NAMALWA (cell line): ENCODE measurements at places on chromosomes 2 and 18.
A peak's percentile ranks its signal among the peaks of the same experiment; 100 is the strongest.

DNA sequence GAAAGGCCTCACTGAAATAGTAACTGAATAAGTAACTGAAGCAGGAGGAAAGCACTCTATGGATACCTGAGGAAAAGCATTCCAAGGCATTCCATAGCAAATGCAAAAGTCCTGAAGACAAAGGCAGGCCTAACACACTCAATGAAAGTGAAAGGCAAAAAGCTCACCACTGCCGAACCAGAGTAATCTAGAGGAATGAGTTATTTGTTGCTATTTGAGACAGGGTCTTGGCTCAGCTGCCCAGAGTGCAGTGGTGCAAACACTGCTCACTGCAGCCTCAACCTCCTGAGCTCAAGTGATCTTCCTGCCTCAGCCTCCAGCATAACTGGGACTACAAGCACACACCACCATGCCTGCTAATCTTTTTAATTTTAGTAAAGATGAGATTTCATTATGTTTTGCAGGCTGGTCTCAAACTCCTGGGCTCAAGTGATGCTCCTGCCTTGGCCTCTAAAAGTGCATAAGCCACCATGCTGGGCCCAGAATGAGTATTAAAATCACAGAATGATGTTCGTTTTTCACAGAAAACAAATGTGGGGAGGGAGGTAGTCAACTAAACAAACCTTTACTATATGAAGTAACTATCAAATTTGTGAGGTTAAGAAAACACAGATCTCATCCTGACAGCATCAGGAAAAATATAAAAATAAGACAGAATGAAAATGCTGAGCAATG is 17.9 kb downstream of the PIAS2 start:
- DNase-seq = peak; percentile 17

GRCh38 chr2:71669628-71670429 is 216.5 kb downstream of the DYSF start:
- DNase-seq = no peak

DNA sequence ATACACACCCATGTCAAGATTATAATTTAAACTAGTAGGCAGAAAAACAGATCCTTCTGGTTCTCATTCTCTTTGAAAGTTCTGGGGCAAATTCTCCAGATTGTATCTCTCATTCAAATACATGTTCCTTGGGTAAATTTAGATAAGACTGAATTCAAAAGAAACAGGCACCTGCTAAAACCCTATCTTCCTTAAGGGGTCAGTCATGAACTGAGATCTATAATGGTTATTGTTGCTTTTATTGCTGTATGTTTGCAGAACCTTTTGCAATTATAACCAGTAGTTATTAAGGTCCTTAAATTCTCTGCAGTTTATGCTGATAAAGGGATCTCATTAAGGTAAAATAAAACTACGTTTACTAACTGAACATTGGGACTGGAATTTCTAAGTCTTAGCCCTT is 83.5 kb downstream of the MYO5B start:
- DNase-seq = peak; percentile 24

DNA sequence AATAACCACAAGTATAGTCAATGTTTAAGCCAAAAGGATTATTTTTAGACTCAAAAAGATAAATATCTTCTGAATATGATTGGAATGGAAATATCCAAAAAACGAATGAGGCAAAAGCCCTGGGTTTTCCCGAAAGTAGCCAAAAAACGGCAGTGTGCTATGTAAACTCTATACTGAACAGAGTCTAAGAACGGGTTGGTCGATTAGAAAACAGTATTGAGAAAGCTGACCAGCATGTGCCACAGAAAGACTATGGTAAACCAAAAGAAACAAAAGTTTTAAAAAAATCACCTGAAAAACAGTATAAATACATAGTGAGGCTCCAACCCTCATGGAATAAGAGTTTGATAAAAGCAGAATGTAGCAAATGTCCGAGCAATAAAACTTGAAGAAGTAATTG is 92.0 kb upstream of the DLGAP1 start:
- DNase-seq = no peak

GRCh38 chr2:212894026-212894425 is 257.4 kb downstream of the IKZF2 start:
- DNase-seq = no peak

GRCh38 chr18:62245699-62246098 is 58.6 kb downstream of the RELCH start:
- peak; percentile 29 for DNase-seq

- no peak for DNase-seq
Observed at GRCh38 chr2:152098496-152099366, at the start of gene CACNB4. Gene CACNB4 (minus strand): TSS chr2:152099044.

- DNase-seq = no peak
Observed at GRCh38 chr2:111716905-111717775, 166.9 kb downstream of the ANAPC1 start.

DNA sequence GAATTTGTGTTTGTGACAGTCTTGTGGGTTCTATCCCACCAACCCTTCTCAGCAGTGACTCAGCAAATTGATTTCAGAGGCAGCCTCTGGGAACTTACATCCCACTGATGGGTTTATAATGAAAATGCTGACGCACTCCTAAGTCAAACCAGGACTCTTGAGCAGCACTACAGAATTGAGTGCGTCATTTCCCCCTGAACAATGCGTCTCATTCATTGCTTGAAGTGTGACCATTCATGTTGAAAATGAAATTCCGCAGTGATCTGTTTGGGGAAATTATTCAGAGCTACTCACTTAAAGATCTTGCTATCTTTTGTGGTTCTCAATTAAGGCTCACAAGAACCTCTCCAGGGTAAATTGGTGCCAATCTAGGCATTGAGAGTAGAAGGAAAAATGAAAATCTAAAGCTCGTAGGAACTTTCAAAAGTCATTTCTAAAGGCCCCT is 417.7 kb upstream of the SLC14A2 start:
- DNase-seq = no peak

DNA sequence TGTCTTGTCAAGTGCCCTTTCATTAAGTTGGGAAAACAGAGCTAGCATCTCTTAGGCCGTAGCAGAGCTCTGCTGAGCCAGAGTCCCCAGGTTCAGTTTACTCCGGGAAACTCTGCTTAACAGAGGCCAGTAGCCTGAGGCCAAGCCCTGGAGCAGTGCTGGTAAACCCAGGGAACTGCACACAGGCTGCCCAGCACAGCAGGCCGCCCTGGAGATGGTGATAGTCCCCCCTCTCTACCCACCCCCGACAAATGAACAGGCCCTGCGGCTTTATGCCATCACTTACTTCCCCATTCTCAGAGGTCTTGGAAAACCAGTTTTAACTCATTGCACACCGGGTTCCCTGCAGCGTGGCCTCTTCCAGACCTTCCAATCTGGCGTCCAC is 3.5 kb downstream of the CNNM4 start:
- DNase-seq = no peak

DNA sequence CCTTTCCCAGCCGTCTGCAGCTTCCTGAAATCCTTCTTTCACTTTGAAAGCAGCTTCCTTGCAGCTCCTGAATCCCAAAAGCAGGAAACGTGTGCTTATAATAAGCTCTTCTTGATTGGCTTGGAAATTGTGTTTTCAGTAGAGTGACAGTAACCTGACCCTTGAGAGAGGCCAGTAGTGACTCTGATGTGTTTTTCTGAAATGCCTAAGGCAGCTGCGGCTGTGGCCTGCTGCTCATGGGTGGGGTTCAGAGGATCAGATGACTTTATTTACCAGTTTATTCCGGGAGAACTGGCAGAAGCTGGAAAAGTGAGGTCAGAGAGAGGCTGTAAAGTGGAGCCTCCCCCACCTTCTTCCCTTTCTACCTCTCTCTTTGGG is 31.9 kb upstream of the RPIA start:
- no peak for DNase-seq

GRCh38 chr2:129713337-129713736 is 266.1 kb upstream of the RAB6C start:
- no peak for DNase-seq

- peak; percentile 33 for DNase-seq
Observed at GRCh38 chr2:151878655-151879563, 50.7 kb upstream of the ARL5A start.

GRCh38 chr2:197235711-197236110 is 74.9 kb downstream of the ANKRD44 start:
- DNase-seq = no peak

GRCh38 chr2:159758239-159758638 is 39.8 kb downstream of the CD302 start:
- no peak for DNase-seq

DNA sequence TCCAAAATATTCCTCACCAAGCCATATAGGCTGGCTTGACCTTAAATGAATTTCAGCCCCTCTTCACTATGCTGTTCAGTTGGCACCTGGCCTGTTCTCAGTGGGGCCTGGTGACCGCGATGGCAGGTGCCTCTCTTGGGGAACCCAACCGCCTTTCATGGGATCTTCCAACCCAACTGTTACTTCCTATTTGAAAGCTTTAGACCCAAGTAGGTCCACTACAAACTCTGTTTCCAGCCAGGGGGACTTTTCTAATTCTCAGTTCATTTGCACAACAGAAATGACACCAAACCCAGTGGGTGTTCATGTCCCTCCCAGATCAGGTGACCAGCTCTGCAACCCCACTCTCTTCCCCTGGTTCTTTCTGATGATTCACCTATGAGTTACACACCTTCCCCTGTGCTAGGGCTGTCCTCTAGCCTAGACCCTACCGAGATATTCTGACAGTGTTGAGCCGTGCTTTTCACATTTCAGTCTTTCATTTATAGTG is 35.6 kb upstream of the NDUFV2 start:
- peak; percentile 37 for DNase-seq

DNA sequence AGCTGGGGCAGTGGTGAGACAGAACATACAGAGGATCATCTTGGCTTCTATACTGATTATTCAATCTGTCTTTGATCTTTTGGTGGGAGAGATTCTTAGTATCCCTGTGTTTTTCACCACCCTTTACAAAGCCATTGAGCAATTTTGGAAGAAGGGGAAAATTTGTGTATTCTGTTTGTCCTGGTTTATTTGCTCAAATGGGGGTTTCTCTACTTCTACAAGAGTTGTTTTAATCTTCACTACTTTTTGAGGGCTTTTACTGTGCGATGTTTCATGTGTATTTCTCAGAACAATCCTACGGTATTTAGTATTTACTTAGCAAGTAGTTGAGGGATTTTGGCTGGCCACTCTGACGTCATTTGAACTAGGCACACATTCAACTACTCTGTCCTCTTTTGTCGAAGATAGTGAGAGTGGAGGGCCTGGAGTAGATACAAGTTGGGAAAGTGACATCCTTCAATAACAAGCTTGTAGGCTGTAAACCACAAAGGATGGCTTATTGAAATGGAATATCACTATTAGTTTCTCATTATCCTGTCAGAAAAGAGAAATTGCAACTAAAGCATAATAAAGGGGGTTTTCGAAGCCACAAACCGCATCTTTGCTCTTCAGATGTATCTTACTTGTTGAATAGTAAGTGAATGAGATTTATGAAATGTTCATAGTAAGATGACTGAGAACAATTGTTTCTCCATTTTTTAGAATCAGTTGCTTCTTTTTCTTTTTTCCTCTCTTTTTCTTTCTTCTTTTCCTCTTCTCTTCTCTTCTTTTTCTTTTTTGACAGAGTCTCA is 24.8 kb downstream of the FMNL2 start:
- no peak for DNase-seq

GRCh38 chr2:96869822-96870625 is at the start of gene SEMA4C:
Gene SEMA4C (minus strand): TSS chr2:96870080. CDS start chr2:96867886, 2,194 bp downstream.
- DNase-seq = no peak

GRCh38 chr18:35673682-35674081 is 92.1 kb downstream of the GALNT1 start:
- no peak for DNase-seq

DNA sequence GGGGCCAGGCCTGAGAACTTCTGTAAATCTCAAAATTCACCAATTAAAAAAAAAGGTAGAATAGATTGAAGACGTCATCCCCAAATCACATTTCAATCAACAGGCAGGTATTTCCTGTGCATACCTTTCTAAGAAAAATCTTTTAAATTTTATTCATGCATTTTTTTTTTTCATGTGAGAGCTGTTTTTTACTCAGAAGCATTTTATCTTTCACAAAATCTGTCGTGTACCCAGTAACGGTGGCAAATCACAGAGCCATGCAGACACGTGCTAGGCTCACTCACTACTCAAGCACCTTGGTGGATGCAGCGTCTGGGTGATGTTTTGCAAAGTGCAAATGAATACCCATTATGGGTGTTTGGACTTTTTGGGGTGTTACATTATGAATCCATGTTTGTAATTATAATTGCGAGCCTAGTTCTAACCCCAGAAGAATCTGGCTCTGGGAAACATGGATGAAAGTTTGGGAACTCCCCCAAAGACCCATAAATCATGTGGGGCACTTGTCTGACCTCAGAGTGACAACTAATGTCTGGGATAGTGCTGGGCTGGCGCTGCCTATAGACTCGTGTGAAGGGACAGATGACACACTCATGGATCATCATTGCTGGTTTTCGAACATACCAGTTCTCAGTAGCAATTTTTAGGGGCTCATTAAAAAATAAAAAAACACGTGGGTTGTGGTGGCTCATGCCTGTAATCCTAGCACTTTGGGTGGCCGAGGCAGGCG is 335.2 kb downstream of the LPIN1 start:
- DNase-seq = no peak

DNA sequence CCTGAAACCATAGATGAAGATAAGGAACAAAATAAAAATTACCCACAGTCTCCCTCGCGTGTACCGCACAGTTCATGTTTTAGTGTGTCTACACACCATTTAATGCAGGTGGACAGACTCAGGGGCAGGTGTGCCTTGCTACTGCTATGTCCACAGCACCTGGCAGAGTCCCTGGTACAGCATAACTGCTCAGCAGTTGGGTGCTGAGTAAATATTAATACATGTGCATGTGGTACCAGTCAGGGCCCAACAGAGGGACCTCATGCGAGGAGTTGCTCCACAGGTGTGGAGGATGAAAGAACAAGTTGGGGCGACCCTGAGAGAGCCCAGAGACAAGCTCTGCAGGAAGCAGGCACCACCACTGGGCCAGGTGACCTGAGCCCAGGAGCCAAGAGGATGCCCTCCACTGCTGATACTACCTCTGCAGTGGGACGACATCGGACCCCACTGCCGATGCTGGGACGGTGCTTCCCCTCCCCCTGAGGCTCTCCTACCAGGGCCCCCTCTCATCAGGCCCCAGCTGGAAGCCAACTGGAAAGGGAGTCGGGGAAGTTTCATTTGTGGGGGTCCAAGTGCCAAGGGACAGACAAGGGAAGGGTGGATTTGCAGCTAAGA is 100.8 kb downstream of the NEDD4L start:
- DNase-seq = no peak

GRCh38 chr2:88637464-88637863 is 10.2 kb upstream of the EIF2AK3 start:
- no peak for DNase-seq

GRCh38 chr2:189127756-189128155 is 51.8 kb downstream of the COL5A2 start:
- no peak for DNase-seq

DNA sequence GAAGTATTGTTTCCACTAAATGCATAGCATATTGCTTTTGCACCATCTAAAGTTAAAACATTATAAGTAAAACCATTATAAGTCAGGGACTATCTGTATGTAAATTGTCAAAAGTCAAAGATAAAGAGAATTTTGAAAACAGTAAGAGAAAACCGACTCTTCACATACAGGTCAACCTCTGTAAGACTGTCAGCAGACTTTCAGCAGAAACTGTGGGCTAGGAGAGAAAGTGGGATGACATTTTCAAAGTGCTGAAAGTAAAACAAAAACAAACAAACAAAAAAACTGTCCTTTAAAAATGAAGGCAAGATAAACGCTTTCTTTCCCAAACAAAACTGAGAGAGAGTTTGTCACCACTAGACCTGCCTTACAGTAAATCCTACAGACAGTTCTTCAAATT is 122.9 kb upstream of the ID2 start:
- DNase-seq = no peak
